ENCODE measurements at places on chromosomes 7 and 10.
A peak's percentile ranks its signal among the peaks of the same experiment; 100 is the strongest.

DNA sequence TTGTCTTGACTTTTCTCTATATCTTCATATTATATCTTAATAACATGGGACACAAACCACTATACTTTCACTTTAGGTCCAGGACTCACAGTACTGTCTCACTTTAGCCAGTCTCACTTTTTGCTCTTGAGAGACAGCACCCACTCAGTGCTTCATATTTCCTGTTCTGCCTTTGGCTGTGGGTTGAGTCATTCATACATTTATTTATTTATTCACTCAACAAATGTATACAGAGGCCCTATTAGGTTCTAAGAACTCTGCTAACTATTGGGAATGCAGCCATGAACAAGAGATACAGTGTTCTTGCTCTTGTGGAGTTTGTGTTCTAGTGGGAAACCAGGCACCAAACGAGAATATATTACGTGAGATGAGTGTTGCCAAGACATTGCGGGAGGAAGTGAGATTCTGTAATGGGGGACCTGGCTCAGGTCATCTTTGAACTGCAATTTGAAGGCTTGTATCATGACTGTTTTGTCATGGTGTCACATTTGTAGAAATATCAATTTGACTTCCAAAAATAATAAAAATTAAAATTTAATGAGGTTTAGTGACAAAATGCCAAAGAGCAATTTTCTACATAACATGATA, 190.1 kb downstream of the SDHAF3 start:
- no peak for DNase-seq

DNA sequence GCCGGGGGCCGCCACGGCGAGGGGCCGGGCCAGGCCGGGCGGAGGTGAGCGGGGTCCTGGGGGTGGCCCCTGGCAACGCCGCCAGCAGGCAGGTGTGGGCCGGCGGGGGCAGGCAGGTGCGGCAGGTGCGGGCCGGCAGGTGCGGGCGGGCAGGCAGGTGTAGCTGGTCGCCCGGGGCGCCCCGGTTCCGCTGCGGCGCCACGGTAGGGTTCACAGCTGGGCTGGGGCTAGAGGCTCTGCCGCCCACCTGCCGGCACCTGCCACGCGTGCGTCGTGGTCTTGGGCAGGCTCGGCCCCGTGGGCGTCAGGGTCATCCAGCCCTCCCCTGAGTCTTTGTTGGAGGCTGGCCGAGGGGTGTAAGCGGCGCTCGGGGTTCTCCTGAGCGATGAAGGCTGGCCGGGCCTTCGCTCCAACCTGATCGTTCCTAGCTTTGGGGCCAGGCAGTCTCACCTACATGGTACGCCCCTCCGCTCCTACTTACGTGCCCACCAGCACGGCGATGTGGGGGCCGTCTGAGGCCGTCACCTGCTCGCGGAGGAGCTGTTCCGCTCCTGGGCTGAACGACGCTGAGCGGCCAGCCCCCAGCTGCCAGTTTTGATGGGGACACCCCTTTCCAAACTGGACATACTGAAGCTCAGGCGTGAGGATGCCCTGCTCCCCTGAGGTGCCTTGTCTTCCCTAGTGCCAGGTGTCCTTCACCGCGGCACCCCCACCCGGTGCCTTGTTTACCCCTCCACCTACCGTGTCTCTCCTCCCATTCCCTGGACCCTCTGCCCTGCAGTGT, 493 bp downstream of the ZMIZ2 start:
- peak; percentile 63 for DNase-seq

GRCh38 chr10:4013651-4014121, 228.7 kb upstream of the KLF6 start:
- DNase-seq, result no peak

GRCh38 chr7:30906014-30906413, 5.6 kb upstream of the AQP1 start:
- DNase-seq, result no peak

DNA sequence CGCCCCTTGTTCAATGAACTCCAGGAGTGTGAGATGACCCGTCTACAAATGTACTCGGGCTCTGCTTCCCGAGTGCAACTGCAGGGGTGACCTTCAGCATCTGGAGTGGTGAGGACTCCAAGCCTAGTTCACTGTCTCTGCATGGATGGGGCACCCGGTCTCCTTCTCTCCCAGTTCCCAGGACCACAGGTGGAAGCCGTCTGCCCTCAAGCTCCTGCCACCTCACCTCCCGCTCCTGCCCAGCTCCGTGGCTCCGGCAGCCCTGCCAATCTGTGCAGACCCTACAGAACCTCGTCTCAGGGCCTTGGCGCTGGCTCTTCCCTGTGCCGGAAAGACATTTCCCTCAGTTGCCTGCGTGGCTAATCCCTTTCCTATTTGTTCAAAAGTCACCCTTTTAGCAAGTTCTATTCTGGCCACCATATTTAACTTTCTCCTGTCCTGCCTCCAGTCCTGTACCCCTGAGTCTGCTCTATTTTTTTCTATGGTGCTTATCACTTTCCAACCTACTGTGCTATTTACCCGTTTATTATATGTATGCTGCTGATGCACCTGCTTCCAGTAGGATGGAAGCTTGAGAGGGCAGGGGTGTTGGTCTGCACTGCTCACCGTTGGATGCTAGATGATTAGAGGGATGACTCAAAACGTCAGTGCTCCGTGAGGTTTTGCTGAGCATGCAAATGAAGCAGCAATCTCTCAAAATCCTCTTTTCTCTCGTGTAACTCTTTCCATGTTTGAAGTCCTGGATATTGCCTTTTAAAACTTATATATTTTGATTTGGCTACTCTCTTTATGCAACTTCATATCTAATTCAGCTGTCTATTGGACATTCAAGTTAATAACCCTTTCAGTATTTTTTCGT, 641.4 kb downstream of the ACTR3B start:
- DNase-seq, result no peak

- DNase-seq, result no peak
These were observed 55.0 kb upstream of the DNAAF5 start for GRCh38 chr7:671415-672042.

DNA sequence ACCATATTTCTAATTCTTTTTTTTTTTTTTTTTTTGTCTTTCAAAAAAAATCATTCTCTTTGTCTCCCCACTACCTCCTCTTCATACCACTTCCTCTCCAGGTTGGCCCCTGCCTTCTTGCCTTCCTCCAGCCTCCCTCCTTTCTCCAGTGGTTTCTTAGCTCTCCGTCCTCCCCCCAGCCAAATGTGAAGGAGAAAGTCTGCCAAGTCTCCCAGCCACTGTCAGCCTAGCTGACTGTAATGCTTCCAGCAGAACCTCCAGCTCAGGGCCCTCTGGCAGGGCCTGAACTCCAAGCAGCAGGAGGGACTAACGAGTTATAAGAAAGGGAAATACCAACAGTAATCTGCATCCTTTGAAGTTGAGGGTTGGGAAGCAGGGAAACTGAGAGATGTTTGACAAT, 35.5 kb upstream of the BICC1 start:
- DNase-seq, result no peak

Data from NAMALWA (cell line).